ENCODE measurements at places on chromosomes 12 and 14.

- DNase-seq = no peak
Measured at GRCh38 chr12:23228101-23228500, 603.1 kb downstream of the ETNK1 start.

- DNase-seq = no peak
Measured at GRCh38 chr14:77498984-77499527, 440 bp upstream of the ISM2 start.

DNA sequence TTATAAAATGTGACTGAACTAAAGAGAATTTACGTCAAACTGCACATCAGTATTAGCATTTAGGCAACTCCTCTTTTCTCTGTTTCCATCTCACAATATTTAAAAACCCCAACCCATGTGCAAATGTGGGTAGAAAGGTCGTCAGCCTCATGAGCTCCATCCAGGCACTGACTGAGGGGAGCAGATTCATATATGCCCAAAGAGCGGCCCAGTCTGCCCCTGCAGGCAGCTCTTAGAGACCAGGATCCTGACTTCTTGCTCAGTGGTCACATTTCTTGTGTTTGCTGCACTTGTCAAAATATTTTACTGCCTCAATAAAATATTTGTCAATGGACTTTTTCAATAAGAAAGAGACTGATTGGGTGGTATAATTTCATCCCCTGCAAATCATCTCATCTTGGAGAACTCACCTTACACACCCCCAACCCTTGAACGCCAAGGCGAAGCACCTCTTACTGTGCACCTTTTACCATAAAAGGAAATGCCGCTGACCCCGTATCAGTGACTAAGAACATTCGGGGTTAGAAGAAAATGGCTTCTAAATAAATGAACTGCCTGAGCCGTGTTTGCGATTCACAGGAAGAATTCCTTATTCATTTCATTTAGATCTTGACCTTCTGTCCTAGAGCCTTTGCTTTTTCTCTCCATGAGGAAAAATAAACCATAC lies 418.8 kb downstream of the BCL11B start:
- no peak for DNase-seq

DNA sequence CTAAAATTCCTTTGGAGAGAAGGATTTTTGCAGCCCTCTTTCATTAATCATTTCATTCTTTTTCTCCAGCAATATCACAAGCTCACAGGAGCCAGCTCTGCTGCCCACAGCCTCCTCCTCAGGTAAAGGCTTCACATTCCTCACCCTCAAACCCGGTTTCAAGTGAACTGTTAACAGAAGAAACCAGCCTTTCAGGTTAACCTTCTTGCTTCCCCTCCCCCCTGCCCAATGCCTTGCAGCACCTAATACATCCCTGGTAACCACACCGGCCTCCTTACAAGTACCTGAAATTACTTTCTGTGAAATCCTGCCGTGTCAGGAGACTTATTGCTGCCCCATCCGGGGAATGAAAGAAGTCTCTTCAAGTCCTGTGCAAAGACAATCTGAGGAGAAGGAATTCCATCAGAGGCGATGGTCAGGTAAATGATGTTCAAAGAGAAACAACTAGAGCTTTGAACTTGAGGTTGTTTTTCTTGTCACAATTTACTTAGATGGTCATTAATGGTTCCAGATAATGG lies 111.2 kb downstream of the MYRFL start:
- no peak for DNase-seq

DNA sequence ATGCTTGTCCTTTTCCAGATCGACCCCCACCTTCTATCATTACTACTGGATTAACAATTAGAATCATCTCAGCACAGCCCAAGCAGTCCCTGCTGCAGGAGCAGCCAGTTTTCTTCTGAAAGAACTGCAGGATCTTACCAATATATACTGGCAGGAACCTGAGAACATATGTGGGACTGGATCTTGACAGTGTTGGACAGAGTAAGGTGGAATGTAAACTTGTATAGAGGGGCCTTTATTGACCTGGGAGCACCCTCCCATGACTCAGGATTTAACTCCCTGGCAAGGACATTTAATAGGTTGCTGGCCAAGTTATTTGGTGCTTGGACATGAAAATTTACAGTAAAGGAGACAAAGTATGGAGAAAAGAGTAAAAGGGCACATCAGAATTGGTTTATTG lies 66.2 kb upstream of the TMX1 start:
- DNase-seq = no peak

- no peak for DNase-seq
Measured at GRCh38 chr14:27739657-27740156, 1026.9 kb upstream of the FOXG1 start.

- DNase-seq = no peak
Measured at GRCh38 chr12:68234140-68234539, 8.5 kb upstream of the IL26 start.

DNA sequence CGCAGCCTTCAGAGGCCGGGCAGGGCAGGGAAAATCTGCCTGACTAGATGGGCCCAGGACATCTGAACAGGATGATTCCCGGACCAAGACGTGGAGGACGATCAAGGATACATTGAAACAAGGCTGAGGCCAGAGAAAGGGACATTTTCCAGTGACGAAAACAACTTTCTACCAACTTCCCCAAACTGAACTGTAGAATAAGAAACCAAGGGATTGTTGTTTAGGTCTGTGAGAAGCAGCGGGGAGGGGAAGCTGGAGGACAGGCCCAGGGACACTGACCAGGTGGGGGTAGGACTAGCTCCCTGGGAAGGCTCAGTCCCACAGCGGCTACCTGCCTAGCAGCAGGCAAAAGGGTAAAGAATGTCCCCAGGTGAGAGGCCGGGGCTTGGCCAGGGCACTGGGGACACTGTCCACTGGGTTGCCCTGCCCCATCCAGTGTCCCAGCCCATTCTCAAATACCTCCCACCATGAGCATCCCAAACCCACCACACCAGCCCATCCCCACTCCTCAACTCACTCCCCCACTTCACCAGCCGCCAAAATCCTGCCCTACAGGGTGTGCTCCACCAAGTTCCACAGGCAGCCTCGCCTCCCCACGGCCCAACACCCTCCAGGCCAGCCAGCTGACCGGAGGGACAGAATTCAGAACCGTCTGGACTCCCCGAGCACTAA lies 995 bp downstream of the TNFRSF1A start:
- no peak for DNase-seq

DNA sequence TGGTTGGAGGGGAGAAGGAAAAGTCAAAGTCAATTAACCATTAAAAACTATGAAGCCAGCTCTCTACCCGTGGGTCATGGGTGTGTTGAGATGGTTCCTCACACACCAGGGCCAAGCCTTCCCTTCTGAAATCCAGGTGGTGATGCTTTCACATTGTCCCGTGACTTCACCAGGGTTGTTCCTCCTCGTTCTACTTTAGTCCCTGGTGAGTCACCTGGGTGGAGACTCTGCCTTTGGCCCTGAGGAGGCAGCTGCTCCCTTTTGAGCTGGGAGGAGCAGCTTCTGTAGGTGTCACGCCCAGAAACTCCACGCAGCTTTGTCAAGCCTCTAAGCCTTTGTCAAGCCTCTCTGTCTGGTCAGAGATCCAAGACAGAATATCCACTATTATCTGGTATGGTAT lies 348.3 kb downstream of the BMP4 start:
- DNase-seq = no peak

GRCh38 chr14:24695265-24696241 lies 61.6 kb upstream of the GZMB start:
- no peak for DNase-seq

DNA sequence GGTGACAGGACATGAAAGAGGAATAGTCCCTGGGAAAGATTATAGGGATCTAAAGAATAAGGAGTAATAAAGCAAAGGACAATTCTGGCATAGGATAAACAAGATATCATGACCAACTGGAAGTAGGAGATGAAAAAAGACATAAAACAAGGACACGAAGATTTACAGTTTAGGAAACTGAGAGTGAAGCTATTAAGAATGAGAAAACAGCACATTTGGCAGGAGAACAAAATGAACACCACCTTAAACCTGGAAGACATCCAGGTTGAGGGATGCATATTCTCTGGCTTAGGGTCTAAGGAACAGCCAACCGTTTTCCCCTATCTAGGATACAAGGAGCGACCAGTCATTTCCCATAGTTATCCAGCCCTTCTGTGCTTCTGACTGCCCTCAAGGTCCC lies 1.9 kb downstream of the TRIP11 start:
- no peak for DNase-seq

- no peak for DNase-seq
Measured at GRCh38 chr12:69464428-69464827, 5.8 kb upstream of the FRS2 start.

DNA sequence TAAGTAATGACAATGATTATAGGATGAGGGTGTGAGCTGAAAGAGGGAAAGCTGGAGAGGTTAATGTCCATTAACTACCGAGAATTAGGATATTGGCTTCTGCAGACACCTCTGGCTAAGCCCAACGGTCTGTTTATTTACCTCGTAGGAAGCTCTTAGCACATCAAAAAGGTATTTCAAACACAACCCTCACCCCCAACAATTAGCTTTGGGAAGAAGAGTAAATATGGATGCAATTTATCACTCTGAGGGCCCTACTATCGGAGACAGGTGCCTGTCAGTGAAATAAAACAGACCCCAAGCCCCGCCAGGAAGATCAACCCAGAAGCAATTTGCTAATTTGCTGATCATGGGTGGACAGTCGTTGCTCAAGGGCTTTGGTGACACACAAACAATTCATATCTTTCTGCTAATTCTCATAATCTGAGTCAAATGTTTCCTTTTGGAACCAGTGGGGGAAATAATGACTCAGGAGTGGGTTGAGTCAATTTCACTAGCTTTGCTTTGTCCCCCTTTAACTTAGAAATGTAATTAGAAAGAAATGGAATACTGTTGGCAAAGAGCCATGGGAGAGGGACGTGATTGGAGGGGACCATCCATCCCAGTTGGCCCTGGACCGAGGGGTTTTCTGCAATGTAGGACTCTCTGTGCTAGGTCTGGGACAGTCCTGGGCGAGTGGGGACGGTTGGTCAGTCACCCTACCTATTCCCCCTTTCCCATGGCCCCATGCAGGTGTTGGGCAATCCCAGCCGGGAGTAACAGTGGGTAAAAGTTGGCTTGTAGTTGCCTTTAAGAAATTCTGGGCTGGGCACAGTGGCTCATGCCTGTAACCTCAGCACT lies 99.1 kb upstream of the MED13L start:
- DNase-seq = no peak

DNA sequence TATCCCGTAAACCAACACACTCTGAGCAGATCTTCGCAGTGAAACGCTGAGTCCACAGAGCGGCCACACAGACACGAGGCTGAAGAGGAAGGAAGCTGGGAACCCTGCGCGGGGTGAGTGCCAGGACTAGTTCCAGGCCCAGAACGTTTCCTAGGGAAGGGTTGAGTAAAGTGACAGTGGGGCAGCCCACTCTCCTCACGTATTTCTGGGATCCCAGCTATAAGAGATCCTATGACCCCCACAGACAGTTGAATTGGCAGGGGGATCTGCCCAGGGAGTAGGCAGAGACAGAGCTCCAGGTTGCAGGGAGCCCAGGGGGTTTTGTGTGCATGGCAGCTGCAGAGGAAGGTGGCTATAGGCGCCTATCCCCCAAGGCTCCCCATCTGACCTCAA lies 51.1 kb downstream of the GTF2A1 start:
- DNase-seq = peak; percentile 78

DNA sequence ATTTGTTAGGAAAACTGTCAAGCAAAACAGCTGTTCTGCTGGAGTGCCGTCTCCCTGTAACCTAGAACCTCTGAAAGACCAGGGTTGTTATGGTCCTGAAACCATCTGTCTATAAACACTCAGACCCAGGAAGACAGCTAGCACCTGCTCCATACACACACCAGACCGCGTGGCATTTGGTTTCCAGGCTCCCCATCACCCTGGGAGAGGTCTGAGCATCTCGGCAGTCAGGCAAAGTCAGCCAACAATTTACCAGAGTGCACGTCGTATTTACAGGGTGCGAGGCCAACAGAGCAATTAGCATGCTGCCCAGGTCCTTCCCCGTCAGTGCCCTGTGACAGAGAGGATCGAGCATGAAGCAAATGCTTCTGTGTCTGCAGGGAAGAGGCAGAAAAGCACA lies 272.5 kb downstream of the SLC15A4 start:
- no peak for DNase-seq

- no peak for DNase-seq
Measured at GRCh38 chr12:49037111-49037946, 18.8 kb upstream of the PRKAG1 start.

DNA sequence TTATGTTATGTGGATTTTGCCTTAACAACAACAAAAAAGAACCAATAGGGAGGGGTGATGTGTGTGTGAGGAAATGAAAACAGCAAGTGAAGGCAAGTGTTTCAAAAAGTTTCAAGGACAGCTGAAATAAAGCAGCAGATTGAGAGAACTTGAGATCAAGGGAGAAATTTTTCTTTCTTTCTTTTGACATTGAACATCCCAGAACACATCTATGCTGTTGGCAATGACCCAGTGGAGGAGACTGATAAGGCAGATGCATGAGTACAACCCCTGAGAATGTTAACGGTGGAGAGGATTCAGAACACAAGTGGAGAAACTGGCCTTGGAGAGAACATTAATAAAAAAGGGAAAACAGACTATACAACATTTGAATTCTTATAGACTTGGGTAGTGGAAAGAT lies 2.9 kb downstream of the LLPH start:
- DNase-seq = no peak

GRCh38 chr14:21083565-21084325 lies 13.6 kb downstream of the ARHGEF40 start:
- no peak for DNase-seq

DNA sequence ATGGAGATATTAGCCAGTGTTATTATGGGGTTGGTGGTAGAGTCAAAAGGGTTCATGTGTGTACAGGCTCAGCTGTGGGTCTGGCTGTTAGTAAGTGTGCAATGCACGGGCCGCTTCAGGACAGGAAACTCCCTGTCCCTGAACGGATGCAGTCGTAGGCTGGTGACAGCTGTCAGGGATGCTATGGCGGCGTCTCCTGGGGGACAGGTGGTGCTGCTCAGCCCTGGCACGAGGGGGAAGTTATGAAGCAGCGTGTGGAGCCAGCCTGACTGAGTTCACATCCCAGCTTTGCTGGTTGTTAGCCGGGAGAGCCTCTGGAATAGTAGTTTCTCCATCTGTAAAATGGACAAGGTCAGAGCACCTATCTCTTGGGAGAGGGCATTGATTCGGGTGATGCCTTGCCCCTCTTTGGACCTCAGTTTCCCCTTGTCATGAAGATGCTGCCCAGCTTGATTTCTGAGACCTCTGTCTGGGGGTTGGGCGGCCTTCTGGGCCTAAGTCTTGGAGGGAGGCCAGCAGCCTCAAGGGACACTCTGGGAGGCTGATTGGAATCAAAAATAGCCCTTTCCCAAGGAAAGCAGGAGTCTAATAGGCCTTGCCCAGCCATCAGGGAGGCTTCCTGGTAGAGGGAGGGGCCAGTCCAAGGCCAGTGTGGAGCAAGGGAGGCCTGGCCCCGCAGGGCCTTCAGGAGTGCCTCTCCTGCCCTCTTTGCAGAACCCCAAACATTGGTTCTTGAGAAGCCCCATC lies 7.1 kb downstream of the ASB2 start:
- DNase-seq = no peak

All from anterior cingulate cortex (tissue), 58 donors.